ENCODE measurements at places on chromosomes 7 and 10.

GRCh38 chr7:96414931-96415292 lies 93.0 kb upstream of the SLC25A13 start:
- peak; percentile 23 for DNase-seq
- no peaks in the 10 kb centered on the region for H3K4me1 ChIP-seq
- no peak overlapping the region for H3K27ac ChIP-seq
- H3K27me3 ChIP-seq = peaks cover 9% of the 10 kb centered on the region

- no peak for DNase-seq
- no peak overlapping the region for H3K27ac ChIP-seq
- H3K27me3 ChIP-seq = peaks cover 17% of the 10 kb centered on the region
- no peaks in the 10 kb centered on the region for H3K4me1 ChIP-seq
- H3K36me3 ChIP-seq = no peaks in the 10 kb centered on the region
- H3K4me3 ChIP-seq = no peak overlapping the region
These were observed 42.4 kb downstream of the STRA8 start for GRCh38 chr7:135275971-135276580.

GRCh38 chr7:135792866-135793265 lies 44.3 kb upstream of the FAM180A start:
- DNase-seq = no peak
- peaks cover 4% of the 10 kb centered on the region for H3K27me3 ChIP-seq
- no peaks in the 10 kb centered on the region for H3K4me1 ChIP-seq
- H3K27ac ChIP-seq = no peak overlapping the region
- no peak overlapping the region for H3K4me3 ChIP-seq
- no peaks in the 10 kb centered on the region for H3K36me3 ChIP-seq

DNA sequence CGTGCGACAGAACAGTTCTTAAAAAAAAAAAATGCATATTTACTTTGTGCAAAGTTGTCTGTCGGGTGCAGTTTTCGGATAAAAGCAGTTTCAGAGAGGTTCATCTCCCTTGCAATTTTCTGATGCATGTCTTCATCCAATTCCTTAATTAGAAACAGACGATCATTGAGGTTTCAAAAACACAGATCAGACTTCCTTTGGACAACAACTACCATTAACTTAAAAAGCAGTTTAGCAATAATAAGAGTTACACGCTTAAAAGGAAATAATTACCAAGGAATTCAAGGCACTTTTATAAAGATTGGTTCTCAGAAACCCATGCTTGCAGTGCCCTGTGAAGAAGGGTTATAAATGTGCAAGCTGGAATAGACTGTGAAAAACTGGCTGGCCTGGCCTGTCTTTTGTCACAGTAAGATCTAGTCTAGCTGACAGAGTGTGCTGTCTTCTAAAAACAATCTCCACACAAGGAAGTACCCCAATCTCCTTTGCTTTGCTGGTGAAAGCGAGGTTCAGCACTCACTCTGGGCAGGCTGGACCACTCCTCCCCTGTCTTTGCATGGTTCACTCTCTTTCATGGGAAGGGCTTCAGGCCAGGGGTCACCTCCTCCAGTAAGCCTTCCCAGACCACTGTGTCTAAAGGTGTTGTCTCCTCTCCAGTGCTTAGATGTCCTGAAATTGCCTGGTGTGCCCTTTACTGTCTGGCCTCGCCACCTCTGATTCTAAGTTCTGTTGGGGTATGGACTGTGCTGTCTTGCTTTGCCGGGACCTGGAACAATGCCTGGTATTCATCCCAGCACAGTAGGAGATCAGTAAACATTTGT lies 34.8 kb upstream of the HNRNPH3 start:
- DNase-seq = no peak
- no peaks in the 10 kb centered on the region for H3K36me3 ChIP-seq
- no peaks in the 10 kb centered on the region for H3K27me3 ChIP-seq
- H3K4me3 ChIP-seq = no peak overlapping the region

GRCh38 chr10:110323503-110323902 lies 18.8 kb upstream of the SMNDC1 start:
- H3K27ac ChIP-seq = peak overlapping the region; percentile 36
- peaks cover 2% of the 10 kb centered on the region for H3K27me3 ChIP-seq
- peaks cover 40% of the 10 kb centered on the region for H3K4me1 ChIP-seq
- peaks cover 3% of the 10 kb centered on the region for H3K36me3 ChIP-seq
- H3K4me3 ChIP-seq = no peak overlapping the region

GRCh38 chr10:48608279-48608681 lies 3.4 kb upstream of the ARHGAP22 start:
- H3K27ac ChIP-seq = no peak overlapping the region
- H3K27me3 ChIP-seq = peaks cover 48% of the 10 kb centered on the region
- H3K36me3 ChIP-seq = no peaks in the 10 kb centered on the region
- H3K4me1 ChIP-seq = no peaks in the 10 kb centered on the region

- H3K36me3 ChIP-seq = peaks cover 19% of the 10 kb centered on the region
- no peaks in the 10 kb centered on the region for H3K27me3 ChIP-seq
- DNase-seq = no peak
- no peak overlapping the region for H3K27ac ChIP-seq
- no peak overlapping the region for H3K4me3 ChIP-seq
These were observed 11.4 kb downstream of the IRF5 start for GRCh38 chr7:128948976-128949760.
